ENCODE measurements at places on chromosomes 5 and 9.
A peak's percentile ranks its signal among the peaks of the same experiment; 100 is the strongest.

GRCh38 chr5:56838409-56839039 lies 23.2 kb downstream of the MAP3K1 start:
- peak; percentile 76 for DNase-seq

DNA sequence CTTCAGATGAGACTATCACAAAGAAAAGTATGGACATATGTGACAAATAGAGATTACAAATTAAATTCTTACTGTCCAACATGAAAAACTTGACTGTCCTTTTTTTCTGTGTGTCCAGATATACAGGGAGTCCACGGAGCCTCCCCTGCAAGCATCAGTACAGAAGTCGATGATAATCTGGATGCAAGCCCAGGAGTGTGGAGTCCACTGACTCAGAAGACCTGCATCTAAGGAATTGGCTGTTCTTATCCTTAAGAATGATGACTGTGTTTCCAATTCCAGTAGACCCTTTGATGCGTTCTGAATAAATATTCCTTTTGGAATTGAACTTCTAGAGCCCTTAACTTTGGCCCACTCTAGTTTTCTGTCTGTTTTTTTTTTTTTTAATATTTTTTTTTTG lies 56.7 kb upstream of the TAF11L2 start:
- DNase-seq = peak; percentile 92

- DNase-seq = peak; percentile 18
Observed at GRCh38 chr5:54653956-54654614, 136.5 kb downstream of the SNX18 start.

DNA sequence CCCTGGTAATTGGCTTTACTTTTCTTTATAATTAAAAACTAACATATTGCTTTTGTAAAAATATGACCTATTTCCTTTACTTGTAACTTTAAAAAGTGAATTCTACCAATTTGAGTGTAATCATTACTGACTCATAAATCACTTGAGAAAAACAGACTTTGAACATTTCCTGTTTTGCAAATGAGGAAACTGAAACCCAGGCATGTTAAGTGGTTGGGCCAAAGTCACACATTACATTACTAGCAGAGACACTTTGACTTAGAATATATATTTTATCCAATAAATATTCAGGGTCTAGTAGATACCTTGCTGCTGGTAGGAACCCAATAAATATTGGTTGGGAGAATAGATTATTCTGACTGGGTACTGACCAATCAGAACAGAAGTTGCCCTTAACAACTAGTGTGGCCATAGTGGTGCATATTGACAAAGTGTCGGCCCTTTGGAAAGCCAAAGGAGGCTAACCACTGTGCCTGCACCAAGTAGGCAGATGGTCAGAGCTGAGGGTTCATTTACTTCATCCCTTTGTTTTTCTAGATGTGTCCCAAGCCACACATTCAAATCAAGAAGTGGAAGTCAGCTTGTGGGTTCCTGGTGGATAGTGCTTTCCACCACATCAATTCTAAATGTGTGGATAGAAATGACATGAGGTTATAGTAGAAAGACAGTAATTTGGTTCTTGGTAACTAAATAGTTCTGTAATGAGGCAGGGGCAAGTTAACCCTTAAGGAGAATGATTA lies 365.1 kb upstream of the RIOK2 start:
- no peak for DNase-seq

- DNase-seq = no peak
Observed at GRCh38 chr9:96663506-96664120, 8.5 kb upstream of the PRXL2C start.

GRCh38 chr5:56673171-56673570 lies 142.2 kb upstream of the MAP3K1 start:
- DNase-seq = no peak

DNA sequence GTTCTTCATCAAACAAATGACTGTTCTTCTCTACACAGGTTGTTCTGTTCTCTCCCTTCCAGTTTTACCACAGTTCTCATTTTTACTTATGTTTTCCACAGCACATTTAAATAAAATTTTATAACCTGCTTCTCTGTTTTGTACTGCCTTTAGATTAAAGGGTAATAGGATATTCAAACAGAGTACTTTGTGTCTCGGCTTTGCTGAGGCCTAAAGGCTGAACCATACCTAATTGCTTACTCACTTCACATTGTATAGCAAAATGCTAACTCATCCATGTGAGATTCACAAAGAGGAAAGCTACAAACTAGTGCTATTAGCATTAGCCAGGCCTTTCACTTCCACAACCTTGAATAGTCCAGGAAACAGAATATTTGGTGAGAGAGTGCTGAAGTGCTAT lies 200.3 kb downstream of the TRPM3 start:
- DNase-seq = peak; percentile 39

- no peak for DNase-seq
Observed at GRCh38 chr5:169281625-169282024, 19.3 kb downstream of the SLIT3 start.

GRCh38 chr5:10536511-10536910 lies 27.4 kb upstream of the ANKRD33B start:
- no peak for DNase-seq

DNA sequence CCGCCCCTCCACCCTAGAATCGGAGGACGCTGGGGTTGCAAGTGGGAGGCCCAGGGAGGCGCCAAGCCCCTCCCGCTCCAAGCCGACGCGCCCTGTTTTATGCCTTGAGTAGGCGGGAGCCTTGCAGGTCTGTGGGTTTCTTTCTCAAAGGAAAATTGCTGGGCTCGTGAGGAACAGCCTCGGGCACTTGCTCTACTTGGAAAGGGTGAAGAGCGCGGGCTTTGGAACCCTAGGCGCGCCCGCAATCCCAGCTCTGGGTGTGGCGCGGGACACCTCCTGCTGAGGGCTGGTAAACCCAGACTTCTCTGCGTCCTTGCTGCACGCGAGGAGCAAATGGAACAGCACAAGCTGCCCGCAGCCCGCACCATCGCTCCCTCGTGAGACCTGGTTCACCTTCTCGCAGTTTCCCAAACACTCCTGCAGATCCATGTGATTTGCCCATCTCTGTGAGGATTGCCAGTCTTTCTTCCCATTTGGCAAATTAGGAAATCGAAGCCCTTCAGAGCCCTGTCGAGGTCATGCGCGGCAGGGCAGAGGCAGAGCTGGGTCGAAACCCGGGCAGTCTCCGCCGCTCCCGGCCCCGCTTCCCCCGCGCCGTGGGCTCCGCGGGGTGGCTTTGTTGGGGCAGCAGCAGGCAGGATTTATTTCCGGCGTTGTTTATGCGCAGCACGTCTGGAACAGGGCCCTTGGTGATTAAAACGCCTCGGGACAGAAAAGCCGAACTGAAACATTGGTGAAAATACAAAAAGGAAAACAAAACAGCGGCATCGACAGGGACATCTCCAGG lies 98.4 kb upstream of the CPLX2 start:
- no peak for DNase-seq
